NCI-H1092 (cell line): ENCODE measurements at places on chromosomes 11 and 22.
A peak's percentile ranks its signal among the peaks of the same experiment; 100 is the strongest.

- no peak for DNase-seq
These were observed 13.8 kb upstream of the DGKZ start for GRCh38 chr11:46333394-46333947.

- peak; percentile 79 for DNase-seq
These were observed 42.1 kb upstream of the JAM3 start for GRCh38 chr11:134026655-134027343.

GRCh38 chr11:61315260-61315659 lies 17.6 kb downstream of the DDB1 start:
- no peak for DNase-seq

- DNase-seq: no peak
These were observed 5.8 kb upstream of the RCOR2 start for GRCh38 chr11:63922673-63923192.

DNA sequence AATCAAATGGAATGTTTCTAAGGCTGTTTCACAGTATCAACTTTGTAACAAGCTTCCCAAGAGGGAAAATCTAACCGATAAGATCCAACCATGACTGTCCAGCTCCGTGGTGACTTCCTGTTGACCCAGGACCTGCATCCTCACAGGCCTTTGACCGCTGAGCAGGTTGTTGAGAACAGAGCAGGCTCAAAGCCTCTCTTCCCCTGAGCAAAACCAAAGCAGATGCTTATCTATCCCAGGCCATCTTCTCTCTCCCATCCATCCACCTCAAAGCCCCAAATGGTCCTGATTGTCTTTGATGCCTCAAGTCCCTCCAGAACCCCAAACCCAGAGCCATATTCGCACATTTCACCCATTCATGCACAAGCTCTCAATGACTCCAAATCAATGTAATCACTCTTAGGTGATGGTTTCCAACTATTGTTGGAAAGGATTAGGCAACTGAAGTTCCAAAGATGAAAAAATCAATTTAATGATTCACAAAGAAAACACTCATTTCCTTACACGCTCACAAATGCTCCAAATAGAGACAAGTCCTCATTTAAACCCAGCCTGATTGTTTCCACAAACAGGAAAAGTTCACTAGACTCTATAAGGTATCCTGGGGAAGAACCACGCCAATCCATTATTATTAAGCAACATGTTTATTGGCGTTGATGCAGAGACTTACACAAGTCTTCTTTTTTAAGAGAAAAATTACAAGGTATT lies 48.7 kb downstream of the C11orf58 start:
- no peak for DNase-seq

GRCh38 chr11:128551611-128552335 lies 35.6 kb downstream of the ETS1 start:
- DNase-seq: no peak

DNA sequence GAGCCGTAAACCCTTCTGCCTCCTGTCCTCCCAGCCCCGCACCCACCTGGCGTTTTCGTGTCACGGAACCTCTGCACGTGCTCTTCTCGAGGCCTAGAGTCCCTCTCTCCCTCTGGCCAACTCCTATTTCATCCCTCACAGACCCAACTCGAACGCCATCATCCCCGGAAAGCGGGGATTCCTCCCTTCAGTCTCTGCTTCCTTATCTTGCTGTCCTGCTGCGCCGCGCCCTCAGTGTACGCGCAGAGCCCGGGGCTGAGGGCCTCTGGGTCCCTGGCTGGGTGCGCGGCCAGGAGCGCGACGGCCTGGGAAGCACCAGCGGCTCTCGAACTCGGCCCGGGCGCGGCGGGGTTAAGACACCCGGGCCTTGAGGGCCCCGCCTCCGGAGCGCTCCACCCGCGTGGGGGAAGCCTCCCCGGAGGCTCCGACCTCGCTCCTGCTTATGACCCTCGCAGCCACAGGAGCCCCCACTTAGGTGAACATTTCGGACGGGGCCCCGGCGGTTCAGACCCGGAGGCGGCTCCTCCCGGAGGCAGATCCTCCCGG lies 398 bp upstream of the ATG16L2 start:
- DNase-seq: peak; percentile 79

- DNase-seq: peak; percentile 69
These were observed 26.6 kb upstream of the LMO1 start for GRCh38 chr11:8290081-8290810.

DNA sequence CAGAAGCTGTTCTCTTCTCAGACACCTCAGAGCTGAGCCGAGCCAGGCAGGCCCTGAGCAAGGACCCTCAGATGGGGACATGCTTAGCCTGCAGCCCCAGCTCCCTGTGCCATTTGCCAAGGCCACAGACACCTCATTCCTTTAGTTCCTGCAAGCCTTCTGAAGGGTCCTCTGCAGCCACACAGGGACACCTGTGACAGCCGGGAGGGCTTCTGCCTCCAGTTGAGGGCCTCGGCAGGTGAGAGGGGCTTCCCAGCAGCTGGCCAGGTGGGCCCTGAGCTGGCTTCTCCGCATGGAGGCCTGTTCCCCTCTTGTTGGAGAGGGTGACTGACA lies 18.2 kb downstream of the INCENP start:
- no peak for DNase-seq

DNA sequence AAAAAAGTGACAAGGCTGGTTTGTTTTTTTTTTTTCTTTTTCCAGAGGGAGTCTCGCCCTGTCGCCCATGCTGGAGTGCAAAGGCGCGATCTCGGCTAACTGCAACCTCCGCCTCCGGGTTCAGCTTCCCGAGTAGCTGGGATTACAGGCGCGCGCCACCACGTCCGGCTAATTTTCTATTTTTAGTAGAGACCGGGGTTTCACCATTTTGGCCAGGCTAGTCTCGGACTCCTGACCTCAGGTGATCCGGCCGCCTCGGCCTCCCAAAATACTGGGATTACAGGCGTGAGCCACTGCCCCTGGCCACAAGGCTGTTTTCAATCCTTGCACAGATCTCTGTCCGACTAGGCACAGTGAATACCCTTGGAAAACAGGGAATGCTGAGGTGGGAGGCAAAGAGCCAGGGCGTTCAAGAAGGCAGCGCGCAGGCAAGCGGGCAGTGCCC lies 566 bp downstream of the ATP6V1E1 start:
- DNase-seq: no peak

- peak; percentile 70 for DNase-seq
These were observed 16.1 kb downstream of the COMMD9 start for GRCh38 chr11:36273110-36273509.

GRCh38 chr11:62706850-62707247 lies 375 bp downstream of the BSCL2 start:
- no peak for DNase-seq

- DNase-seq: no peak
These were observed 211.4 kb downstream of the ETS1 start for GRCh38 chr11:128375961-128376360.

- peak; percentile 68 for DNase-seq
These were observed 439 bp downstream of the LMO1 start for GRCh38 chr11:8263109-8263768.

- no peak for DNase-seq
These were observed 360.1 kb downstream of the TBC1D22A start for GRCh38 chr22:47122441-47123000.

GRCh38 chr11:107996006-107996776 lies 12.5 kb upstream of the CUL5 start:
- DNase-seq: no peak

DNA sequence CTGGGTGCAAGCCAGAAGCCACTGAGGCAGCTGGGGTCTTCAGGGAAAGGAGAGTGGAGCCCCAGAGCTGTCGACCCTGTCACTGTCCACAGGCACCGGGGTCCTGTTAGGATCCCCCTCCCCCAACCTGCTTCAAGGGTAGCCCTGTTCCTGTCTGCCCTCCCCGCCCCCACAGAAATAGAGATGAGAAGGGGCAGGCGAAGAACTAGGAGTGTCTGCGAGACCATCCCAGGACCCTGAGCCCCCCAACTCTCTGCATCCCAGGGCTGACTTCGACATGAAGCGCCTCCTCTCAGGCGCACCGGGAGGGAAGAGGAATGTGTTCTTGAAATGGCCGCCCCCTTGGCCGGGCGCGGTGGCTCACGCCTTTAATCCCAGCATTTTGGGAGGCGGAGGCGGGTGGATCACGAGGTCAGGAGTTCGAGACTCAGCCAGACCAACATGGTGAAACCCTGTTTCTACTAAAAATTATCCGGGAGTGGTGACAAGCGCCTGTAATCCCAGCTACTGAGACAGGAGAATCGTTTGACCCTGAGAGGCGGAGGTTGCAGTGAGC lies 607 bp upstream of the ZNF70 start:
- DNase-seq: no peak

DNA sequence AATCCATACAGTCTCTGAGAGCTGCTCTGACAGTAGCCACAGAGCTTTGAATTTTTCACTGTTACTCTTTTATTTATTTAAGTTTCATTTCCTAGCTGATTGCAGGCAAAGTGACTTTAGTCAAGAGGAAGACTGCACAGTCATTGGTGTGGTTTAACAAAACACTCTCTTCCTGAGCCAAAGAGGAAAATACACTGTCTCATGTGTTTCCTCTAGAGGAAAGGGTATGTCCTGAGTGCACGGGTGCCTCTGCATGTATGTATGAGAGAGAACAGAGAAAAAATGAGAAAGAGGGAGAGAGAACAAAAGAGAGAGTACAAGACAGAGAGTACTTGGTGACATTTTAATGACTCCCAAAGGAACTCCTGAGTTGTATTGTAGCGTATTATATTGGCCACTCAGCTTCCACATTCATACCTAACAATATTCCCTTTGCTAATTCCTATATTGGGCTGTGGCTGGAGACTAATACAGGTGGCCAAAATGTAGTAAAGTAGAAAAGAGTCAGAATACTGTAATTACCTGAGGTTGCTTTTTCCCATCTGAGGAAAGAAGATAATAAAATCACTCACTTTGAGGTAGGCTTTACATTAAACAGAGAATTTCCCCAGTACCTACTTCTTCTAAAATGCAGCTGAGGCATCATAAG lies at the start of gene OR4D9:
Gene OR4D9 (plus strand): TSS at position 599 of the 649 bp plus-strand sequence. CDS start 3,374 bp downstream, outside the sequence.
- DNase-seq: no peak

DNA sequence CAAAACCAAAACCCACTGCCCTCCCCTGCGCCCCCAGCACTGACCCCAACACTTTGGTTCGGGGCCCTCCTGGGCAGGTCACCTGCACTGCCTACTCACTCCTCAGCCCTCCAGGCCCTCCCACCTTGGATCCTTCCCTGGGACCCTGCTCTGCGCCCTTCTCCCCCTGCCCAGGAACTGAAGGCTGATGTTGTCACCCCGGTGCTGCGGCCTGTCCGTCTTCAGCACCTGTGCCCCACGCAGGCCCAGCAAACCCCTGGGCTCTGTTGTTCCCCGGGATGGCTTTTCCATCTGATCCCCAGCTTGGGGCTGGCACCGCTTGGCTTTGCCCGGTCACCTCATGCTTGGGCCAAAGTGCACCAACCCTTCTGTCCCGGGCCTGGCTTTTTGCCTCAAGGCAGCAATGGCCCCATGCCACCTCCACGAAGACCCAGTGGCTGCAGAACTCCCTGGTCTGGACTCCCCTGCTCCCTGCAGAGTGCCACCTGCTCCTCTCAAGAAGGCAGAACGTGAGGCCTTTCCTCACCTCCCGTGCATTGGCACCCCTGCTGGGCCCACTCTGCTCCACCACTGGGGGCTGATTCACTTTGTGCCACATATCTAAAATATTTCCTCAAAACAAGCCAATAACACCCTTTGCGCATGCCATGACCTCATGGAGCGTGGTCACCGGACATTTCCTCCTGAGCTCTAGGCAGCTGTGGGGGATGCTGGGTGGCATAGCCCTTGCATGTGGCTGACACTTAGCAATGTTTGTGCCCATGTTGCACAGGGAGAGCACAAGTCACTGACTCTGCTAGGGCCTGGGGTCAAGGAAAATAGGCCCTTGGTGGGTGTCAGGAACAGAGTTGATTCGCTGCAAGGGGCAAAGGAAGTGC lies 8.8 kb downstream of the PPM1F start:
- DNase-seq: no peak

GRCh38 chr22:34847072-34847471 lies 218.9 kb upstream of the ISX start:
- DNase-seq: no peak

DNA sequence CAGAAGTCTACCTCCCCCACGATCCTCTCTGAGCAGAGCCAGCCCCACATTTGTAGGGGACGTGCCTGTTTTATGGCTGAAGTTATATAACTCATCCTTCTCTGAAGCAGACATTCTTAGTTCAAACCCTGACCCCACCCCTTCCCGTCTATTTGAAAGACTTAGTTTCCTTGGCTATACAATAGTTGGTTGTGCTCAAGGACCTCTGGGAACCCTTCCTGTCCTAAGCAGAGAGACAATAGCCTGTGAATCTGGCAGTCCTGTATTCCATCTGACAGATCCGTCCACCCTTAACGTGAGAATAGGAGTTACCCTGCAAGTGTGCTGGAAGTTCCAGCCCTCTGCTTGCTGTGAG lies 75.2 kb downstream of the MN1 start:
- no peak for DNase-seq

DNA sequence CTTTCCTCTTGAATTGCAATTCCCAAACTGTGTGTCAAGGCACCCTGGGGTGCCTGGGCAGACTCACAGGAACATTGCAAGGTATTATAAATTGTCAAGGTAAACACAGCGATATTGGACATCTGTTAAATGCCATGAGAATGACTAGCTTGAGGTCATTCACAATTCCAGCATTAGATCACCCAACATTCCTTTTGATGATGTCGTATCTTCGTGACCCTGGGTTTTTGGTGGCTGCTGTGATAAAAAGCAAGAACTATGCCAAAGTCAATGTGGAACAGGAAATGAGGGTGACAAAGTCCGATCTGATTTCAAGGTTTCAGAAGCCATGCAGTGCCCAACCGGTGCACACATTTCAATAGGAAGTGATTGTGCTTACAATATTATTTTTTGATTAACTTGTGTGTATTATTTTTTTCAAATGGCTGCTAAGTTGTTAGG lies 458.4 kb downstream of the MIAT start:
- DNase-seq: no peak

DNA sequence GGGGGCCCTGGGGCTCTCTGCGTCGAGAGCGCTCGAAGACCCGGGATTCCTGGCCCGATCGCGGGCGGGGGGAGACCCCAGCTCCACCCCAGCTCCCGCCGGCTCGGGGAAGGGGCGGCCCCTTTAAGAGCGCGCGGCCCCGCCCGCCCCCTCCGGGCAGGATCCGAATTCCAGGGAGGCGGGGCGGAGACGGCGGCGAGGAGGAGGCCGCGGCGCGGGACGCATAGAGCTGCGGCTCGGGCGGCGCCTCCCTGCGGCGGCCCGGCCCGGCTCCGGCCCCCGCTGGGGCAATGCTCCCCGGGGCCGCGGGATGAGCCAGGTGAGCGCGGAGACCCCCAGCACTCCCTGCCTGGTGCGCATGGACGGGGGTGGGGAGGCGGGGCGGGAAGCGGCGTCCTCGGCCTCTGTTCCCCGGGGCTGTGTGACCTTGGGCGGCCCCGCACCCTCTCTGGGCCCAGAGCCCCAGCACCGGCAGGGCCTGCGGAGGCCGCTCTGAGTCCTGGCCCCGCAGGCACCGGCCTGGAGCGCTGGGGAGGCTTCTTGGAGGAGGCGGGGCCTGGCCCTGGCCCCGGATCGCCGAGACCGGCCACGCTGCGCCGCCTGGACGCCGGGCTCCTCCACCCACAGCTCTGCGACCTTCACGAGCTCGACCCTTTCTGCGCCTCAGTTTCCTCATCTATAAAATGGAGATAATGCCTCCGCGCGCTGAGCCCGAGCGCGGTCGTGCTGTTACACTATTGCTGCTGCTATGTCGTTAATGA lies 565 bp downstream of the GAS2L1 start:
- DNase-seq: no peak
